Midbrain (tissue), 1 donor: ENCODE measurements at places on chromosomes 7 and 10.
A peak's percentile ranks its signal among the peaks of the same experiment; 100 is the strongest.

DNA sequence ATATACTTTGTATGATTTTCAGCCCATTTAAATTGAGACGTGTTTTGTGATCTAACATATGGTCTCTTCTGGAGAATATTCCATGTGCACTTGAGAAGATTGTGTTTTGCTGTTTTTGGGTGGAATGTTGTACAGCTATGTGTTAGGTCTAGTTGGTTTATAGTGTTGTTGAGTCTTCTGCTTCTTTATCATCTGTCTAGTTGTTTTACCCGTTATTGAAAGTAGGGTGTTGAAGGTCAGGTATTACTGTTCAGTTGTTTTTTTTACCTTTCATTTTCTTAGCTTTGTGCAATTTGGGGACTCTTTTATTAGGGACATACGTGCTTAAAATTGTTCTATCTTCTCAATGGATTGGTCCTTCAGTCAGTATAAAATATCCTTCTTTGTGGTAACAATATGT lies 18.5 kb downstream of the SEPTIN7 start:
- DNase-seq, result no peak

GRCh38 chr7:83394776-83395175 lies 232.1 kb upstream of the PCLO start:
- DNase-seq, result no peak

GRCh38 chr10:128070721-128071416 lies 55.4 kb downstream of the MKI67 start:
- DNase-seq, result no peak

DNA sequence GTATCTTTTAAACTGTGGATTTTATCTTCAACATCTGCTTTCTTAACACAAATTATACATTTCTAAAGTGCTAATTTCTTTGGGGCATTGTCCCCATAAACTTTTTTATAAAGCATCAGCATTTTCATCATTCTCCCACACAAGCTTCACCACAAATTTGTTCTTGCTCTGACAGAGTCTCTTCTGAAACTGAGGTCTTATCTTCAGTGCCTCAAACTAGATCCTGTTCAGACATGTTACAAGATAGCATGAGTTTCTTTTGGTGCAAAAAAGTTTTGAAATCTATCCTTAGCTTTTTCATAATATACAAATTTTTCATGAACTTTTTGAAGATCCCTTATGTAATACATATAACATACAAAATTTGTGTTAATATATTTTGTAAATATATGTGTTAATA lies 346.6 kb downstream of the IPMK start:
- DNase-seq, result no peak

GRCh38 chr10:125708971-125709503 lies 10.5 kb upstream of the EDRF1 start:
- DNase-seq, result no peak

DNA sequence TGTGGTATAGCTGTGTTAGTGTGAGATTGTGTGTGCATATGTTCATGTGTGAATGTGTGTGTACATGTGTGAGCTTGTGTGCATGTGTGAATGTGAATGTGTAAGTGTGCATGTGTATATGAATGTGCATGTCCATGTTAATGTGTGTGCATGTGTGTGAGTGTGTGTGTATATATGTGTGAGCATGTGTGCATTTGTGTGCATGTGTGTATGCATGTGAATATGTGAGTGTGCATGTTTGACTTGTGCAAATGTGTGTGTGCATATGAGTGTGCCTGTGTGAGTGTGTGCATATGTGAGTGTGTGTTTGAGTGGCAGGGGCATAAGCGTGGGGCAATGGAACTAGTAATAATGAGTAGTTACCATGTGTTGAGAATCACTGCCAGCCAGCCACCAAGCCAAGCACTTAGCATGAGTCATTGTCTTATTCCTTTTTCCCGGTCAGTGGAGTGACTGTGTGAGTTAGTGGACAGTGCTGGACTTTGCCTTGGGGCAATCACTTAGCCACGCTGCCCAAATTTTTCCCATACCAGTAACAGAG lies 46.3 kb upstream of the SHH start:
- DNase-seq, result no peak

GRCh38 chr10:11037991-11038390 lies 20.3 kb downstream of the CELF2 start:
- no peak for DNase-seq

GRCh38 chr7:159042103-159042502 lies 102.6 kb downstream of the VIPR2 start:
- DNase-seq, result no peak

DNA sequence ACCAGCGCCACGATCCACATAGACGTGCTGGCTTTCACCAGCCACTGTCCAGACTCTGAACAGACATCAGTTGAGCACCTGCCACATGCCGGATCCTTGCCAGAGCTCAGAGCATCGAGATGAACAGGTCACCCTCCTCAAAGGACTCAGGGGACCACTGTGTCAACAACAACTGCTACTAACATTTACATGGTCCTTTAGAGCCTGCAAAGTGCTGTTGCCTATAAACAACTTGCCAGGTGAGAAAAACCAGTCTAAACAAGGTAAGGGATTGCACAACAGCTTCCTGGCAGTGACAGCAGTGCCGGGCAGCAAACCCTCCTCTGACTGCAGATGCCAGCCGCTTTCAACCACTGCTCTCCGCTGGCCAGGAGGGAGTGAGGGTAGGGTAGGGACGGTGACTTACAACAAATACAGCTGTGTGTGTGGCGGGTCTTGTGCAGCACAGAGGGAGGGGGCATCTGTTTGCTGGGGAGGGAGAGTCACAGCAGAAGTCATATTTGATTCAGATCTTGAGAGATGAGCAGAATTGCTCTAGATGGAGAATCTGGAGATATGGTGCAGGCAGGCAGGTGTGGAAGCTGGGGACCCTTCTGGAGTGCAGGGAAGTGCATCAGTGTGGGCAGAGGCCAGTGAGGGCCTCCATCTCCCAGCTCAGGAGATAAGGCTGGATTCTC lies 32.8 kb upstream of the RHEB start:
- peak; percentile 43 for DNase-seq
